ENCODE measurements at places on chromosomes 13 and 19.

DNA sequence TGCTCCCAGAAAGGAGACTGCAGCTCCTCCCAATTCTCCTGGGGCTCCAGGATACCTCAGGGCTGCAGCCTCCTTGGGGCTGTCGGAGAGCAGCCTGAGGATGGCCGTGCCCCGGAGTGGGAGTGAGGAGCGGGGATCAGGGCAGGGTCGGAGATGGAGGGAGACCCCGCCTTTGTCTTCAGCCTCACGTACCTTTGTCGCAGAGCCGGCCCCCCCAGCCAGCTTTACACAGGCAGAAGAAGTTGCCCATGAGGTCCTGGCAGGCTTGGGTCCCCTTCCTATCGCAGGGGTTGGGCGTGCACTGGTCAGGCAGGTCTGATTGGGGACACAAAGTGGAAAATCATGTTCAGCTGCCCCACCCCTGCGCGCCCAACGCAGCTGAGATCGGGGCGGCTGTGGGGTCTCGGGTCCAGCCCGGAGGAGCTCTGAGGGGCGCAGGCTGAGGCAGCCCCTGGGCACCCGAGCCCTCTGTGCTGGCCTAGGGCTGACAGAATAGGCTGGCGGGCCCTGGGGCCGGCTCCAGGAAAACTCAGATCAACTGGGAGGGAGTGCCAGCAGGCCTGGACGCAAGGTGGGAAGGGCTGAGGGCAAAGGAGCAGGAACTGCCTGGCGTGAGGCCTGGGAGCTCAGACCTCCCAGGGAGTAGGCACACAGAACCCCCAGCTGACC is 24.2 kb downstream of the GAS6 start:
- DNase-seq, result no peak

DNA sequence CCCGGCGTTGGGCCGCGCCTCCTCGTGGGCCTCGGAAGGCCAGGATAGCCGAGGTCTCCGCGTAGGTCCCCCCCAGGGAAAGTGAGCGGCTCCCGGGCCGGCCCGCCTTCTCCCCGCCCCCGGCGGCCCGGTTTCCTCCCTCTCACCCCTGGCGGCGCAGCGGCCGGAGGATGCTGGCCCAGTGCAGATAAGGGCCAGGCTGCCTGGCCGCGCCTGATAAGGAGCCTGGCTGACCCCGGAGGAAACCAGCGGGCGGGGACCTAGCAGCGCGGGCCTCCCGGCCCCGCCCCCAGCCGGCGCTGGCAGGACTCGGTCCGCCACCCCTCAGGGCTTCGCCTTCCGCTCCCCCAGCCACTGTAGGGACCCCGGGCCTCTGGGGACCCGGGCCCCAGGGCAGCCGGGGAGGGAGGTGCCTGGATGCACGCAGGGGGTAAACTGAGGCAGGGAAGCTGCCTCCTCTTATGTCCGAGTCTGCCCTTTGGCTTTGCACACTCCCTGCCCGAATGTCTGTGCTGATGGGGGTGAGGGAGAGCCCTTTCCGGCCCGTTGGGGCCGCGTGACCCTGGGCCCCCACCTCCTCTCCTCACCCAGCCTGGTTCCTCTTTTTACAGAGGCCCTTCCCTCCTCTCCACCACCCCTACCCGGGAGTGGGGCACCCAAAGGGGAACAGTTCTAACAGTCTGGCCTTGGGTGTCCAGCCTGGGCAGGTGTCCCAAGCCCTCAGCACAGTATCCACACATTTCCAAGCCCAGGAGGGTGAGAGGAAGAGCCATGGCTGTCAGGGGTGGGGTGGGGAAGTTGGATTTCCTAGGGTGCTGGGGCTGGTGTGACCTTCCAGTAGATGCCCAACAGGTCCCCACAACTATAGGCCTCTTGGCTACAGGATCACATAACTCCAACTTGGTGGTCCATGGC is at the start of gene LYL1:
Gene LYL1 (minus strand): TSS at position 193 of the 915 bp plus-strand sequence. CDS start 1,687 bp downstream, outside the sequence.
- peak; percentile 65 for DNase-seq

DNA sequence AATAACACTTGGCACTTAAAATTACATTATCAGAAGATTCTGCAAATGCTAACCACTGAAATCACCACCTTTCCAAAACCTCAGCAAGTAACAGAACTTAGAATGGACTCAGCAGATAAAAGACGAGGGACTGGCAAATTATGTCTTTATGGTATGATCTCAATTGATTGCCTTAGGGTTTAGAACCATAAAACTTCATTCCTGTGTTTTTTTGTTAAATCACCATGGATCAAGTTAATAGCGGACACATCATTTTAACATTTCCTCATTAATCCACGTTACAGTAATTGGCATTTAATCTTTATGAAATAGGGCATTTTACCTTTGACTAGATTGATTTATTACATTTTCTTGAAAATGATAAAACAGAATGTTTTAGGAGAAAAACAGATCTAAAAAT is 2070.3 kb downstream of the PCDH9 start:
- DNase-seq, result no peak

GRCh38 chr19:29449371-29449770 is 76.4 kb upstream of the VSTM2B start:
- no peak for DNase-seq

GRCh38 chr19:6214881-6215541 is 64.8 kb downstream of the MLLT1 start:
- DNase-seq, result no peak

Measured in EL (cell line).